ENCODE measurements at places on chromosomes 4 and X.

DNA sequence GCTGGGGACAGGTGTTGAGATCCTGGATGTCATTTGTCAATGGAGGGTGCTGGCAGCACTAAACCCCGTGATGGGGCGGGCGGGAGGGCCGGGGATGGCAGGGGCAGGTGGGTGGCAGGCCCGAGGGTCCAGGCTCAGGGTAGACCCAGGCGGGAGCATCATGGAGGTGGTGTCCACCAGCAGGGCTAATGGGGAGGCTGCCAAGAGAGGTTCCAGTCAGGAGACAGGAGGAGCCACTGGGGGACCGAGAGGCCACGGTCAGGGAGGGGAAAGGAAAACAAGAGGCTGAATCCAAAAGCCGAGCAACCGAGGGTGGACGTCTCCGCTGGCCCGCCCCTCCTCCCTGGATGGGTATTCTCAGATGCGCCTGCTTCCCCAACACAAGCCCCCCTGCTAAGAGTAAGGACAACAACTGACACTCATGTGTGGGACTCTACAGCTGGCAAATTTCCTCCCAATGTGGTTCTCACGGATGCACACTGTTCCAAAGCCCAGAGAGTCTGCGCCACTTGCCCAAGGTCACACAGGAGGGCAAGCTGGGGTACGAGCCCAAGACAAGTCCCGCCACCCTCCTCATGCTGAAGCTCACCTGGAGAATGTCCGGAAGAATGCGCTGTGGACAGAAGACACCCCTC, 132.0 kb downstream of the CPZ start:
- no peak for DNase-seq

DNA sequence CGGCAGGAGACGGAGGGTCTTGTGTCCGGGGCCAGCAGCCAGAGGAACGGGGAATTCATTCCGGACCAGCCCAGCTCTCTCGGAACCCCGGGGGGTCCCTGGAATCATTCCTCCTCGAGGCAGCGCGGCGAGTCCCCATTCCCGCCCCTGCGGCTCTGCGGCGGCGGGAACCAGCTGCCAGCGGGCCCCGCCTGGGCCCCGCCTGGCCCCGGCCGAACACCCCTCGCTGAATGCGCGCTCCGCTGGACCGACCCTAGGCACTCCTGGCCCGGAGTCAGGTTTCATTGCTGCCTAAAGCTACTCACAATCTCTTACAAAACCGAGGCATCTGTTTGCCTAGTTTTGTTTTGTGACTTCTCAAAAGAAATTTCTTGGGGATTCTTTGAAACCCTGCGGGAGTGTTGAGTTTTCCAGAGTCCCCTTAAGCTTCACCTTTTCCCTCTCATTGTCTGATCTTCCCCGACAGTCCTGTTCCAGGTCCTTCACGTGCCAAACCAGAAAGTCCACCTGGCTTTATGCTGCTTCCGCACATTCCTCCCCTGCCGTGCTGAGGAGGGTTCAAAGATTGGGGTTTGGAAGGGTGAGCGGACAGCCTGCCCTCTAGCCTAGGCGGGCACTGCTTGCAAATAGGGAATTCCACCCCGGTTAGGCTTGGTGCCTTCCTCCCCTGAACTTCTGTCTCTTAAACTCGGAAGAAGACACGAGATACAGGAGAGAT, 789 bp downstream of the ARHGAP10 start:
- DNase-seq, result no peak

GRCh38 chr4:71211748-71212147, 127.1 kb upstream of the SLC4A4 start:
- no peak for DNase-seq

GRCh38 chrX:150486011-150486410, 82.4 kb upstream of the MTM1 start:
- DNase-seq, result peak; percentile 37

DNA sequence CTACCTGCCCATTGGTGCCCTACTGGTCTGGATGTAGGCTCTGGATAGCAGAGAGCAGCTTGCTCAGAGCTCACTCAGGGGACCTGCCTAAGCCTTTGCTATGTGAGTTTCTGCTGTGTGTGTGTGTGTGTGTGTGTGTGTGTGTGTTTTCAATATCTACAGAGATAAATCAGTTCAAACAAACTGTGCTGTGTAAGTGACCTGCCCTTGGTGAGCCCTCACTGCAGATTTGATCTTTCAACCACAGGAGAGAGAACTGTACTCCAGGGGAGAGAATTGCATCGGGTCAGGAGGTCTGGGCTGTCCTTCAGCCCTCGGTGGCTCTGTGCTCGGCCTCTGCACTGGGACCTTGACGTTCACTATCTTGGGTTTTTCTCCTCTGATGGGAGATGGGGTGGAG, 35.0 kb upstream of the CDKN2AIP start:
- no peak for DNase-seq

DNA sequence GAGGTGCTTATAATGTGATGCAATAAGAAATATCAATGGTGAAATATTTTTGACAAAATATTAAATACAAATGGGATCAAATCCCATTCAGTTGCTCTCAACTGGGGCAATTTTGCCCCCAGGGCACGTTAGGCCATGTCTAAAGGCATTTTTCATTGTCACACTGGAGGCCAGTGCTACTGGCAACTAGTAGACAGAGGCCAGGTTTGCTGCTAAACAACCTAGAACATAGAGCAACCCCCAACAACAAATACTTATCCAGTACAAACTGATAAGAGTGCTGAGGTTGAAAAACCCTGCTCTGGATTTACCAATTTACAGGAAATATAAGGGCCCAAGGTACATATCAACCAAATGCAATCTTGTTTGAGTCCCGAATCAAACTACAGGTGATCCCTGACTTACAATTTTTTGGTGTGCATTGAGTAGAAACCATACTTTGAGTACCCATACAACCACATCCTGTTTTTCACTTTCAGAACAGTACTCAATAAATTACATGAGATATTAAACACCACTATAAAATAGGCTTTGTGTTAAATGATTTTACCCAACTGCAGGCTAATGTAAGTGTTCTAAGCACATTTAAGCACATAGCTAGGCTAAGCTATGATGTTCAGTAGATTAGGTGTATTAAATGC, 237.5 kb downstream of the HNRNPD start:
- DNase-seq, result no peak

DNA sequence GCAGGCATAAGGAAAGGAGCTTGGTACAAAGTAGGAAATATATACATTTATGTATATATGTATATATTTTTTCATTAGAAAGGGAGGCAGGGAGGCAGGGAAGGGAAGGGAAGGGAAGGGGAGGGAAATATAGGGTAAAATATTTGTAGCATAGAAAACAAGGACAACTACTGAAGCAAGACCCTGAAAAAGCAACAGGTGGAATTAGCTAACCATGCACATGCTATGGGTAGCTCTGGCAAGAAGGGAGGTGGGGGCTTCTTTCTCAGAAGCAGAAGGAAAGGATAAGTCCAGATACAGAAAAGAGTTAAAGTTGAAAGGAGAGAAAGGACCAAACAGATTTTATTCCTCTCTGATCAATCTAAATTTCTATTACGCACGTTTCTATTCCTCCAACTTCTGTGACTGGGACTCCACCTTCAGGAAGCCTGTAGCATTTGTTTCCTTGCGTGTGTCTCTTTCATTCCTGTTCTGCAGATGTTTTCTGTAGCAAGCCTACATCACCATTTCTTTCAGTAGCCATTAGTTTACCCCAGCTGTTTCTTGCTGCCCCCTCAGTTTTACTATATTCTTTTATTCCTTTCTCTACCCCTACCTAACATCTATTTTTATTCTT, 82.9 kb downstream of the OR13H1 start:
- DNase-seq, result no peak

- no peak for DNase-seq
Observed at GRCh38 chr4:123812066-123812390, 415.4 kb downstream of the SPRY1 start.

GRCh38 chr4:175246941-175247340, 328.8 kb downstream of the ADAM29 start:
- DNase-seq, result no peak

All from NCI-H187 (cell line).